Camera-type eye (tissue), 1 donor: ENCODE measurements at places on chromosomes 13 and 19. TPM values are rescaled to one million over a fixed set of nuclear protein-coding genes. Genes with fewer than 3 reads are reported as not detected.

The MEF2B gene
- 0.33 TPM for total RNA-seq

The ZNF575 gene
- 1.0 TPM for total RNA-seq

The ZIC5 gene
- 10.4 TPM for total RNA-seq

The ZFR2 gene
- 7.1 TPM for total RNA-seq

The LGALS14 gene
- total RNA-seq: not detected

The UBAC2 gene
- total RNA-seq: 68.9 TPM
